ENCODE measurements at places on chromosomes 16 and 17.

DNA sequence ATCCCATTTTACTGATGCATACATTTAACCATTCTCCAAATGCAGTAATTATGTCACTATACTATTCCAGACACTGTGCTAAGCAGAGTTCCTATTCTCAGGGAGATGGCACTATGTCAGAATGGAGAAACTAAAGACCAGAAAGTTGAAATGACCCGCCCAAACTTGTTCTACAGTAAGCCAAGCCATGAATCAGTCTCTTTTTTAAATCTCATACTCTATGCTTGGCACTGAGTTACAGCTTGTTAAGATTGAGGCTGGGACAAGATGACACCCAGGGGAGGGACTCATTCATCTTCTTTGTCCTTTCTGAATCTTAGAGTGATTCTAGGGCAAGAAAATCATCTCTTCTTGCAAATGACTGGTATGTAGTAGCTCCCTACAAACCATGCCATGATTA, 247.0 kb upstream of the CCL2 start:
- no peaks in the 10 kb centered on the region for H3K4me1 ChIP-seq
- DNase-seq = no peak
- H3K4me3 ChIP-seq = no peak overlapping the region
- peaks cover 10% of the 10 kb centered on the region for H3K27me3 ChIP-seq
- H3K36me3 ChIP-seq = no peaks in the 10 kb centered on the region

GRCh38 chr17:20122254-20122879, 113.2 kb downstream of the SPECC1 start:
- no peak overlapping the region for H3K4me3 ChIP-seq
- H3K27ac ChIP-seq = no peak overlapping the region
- no peaks in the 10 kb centered on the region for H3K36me3 ChIP-seq
- DNase-seq = no peak
- H3K4me1 ChIP-seq = no peaks in the 10 kb centered on the region

DNA sequence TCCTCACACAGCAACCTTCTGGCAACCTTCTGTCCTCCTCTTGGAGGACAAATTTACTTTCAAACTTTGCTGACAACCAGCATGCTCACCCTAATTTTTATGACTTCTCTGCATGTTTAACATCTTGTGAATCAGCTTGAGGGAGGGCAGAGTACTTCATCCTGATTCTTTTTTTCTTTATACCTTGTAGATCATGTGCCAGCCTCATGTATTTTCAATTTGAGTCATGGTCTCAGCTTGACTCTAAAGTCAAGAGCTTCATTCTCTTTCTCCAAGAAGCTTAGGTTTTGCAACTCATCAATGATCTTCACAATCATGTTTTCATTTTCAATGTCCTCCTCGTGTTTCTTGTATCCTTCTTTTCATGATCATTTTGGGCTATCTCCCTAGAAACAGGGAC, 3.6 kb upstream of the KRTAP9-7 start:
- H3K4me3 ChIP-seq = no peak overlapping the region
- DNase-seq = no peak
- no peaks in the 10 kb centered on the region for H3K4me1 ChIP-seq
- H3K36me3 ChIP-seq = no peaks in the 10 kb centered on the region
- H3K27me3 ChIP-seq = peaks cover 12% of the 10 kb centered on the region
- H3K27ac ChIP-seq = no peak overlapping the region

- peak overlapping the region; percentile 93 for H3K27ac ChIP-seq
- peaks cover 11% of the 10 kb centered on the region for H3K36me3 ChIP-seq
- H3K4me3 ChIP-seq = peak overlapping the region; percentile 97
- no peaks in the 10 kb centered on the region for H3K27me3 ChIP-seq
Observed at GRCh38 chr16:57186872-57187854, 1.0 kb downstream of the RSPRY1 start.

DNA sequence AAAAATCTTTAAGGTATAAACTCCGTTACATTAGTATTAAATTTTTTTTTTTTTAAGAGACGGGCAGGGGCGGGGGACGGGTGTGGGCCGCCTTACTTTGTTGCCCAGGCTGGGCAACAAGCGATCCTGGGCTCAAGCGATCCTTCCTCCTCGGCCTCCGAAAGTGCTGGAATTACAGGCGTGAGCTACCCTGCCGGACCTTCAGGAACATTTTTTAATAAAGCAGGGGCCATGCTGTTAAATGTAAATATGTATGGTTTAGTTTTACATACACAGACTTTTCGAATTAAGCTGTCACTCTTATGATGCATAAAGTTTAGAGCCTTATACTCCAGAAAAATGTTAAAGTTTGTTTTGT, 2.4 kb downstream of the PPM1D start:
- H3K27me3 ChIP-seq = no peaks in the 10 kb centered on the region
- H3K36me3 ChIP-seq = peaks cover 14% of the 10 kb centered on the region
- H3K27ac ChIP-seq = no peak overlapping the region
- no peak for DNase-seq

- H3K4me3 ChIP-seq = no peak overlapping the region
Observed at GRCh38 chr16:80202831-80203413, 337.9 kb upstream of the DYNLRB2 start.

DNA sequence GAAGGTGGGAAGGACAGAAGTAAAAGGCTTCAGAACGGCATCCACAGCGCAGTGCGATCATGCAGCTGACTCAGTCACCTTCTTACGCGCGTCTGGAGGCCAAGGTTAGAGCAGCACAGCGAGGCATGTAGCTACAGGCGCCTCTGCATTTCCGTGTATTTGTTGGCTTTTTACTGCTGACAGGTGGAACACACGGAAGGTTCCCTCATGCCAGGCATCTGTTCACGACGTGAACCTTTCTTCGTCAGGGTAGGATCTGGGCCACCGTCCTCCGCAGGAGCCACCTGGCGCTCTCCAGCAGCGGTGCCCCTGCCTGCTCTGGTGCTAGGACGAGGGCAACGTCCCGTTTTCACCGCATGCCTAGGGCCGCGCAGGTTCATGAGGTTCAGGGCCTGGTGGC, 15.3 kb downstream of the TMEM204 start:
- DNase-seq = no peak
- peaks cover 23% of the 10 kb centered on the region for H3K4me1 ChIP-seq
- H3K27ac ChIP-seq = no peak overlapping the region

DNA sequence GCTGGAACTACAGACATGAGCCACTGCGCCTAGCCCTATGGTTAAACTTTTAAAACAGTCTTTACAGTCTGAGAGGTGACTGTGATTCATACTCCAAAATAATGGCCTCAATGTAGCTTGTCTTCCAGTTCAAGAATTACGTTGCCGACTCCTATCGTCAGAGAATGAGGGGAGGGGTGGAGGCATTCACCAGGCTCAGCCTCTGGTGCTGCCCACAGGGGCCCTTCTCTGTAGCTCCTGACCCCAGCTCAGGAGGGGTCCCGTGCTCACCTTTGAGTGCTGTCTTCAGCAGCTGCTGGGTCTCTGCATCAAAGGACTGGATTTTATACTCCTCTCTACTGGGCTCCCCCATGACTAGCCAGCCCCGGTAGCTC, 1.2 kb downstream of the MIF4GD start:
- H3K4me1 ChIP-seq = peaks cover 35% of the 10 kb centered on the region
- H3K27ac ChIP-seq = peak overlapping the region; percentile 87
- no peaks in the 10 kb centered on the region for H3K27me3 ChIP-seq
- peak overlapping the region; percentile 84 for H3K4me3 ChIP-seq
- DNase-seq = no peak

- H3K27ac ChIP-seq = no peak overlapping the region
- H3K36me3 ChIP-seq = no peaks in the 10 kb centered on the region
- H3K4me1 ChIP-seq = peaks cover 9% of the 10 kb centered on the region
- no peak for DNase-seq
- no peaks in the 10 kb centered on the region for H3K27me3 ChIP-seq
Observed at GRCh38 chr17:50188531-50188920, 12.9 kb downstream of the COL1A1 start.

GRCh38 chr17:82013341-82013740, 9.3 kb downstream of the CENPX start:
- no peak overlapping the region for H3K4me3 ChIP-seq
- H3K4me1 ChIP-seq = peaks cover 7% of the 10 kb centered on the region
- DNase-seq = no peak
- no peak overlapping the region for H3K27ac ChIP-seq
- H3K27me3 ChIP-seq = no peaks in the 10 kb centered on the region

GRCh38 chr17:79832218-79833109, 6.8 kb downstream of the CBX4 start:
- H3K4me1 ChIP-seq = peaks cover 22% of the 10 kb centered on the region
- no peak for DNase-seq
- H3K27me3 ChIP-seq = peaks cover 3% of the 10 kb centered on the region
- H3K27ac ChIP-seq = no peak overlapping the region
- no peak overlapping the region for H3K4me3 ChIP-seq

All from activated CD8-positive, alpha-beta memory T cell treated with anti-CD3 and anti-CD28 coated beads, Interleukin-2, amount 10 ng/mL, durations not matched to agents 7 days and 5 days (primary cell).